ENCODE measurements at places on chromosomes 11 and 22. TPM values are rescaled to one million over a fixed set of nuclear protein-coding genes. Genes with fewer than 3 reads are reported as not detected.

RASL10A gene
- polyA plus RNA-seq = 2.8 TPM

EMID1 gene
- polyA plus RNA-seq = 0.19 TPM

SERHL2 gene
- polyA plus RNA-seq = 7.3 TPM

MRPL21 gene
- 23.8 TPM for polyA plus RNA-seq

PUS3 gene
- polyA plus RNA-seq = 2.7 TPM

GGT1 gene
- polyA plus RNA-seq = 22.1 TPM

CASP4 gene
- polyA plus RNA-seq = 117 TPM

ACCS gene
- polyA plus RNA-seq = 58.5 TPM

OR5A1 gene
- polyA plus RNA-seq = not detected

PHF21B gene
- polyA plus RNA-seq = not detected

TRIM6 gene
- not detected for polyA plus RNA-seq

CAVIN3 gene
- polyA plus RNA-seq = not detected

MYBPC3 gene
- polyA plus RNA-seq = 1.4 TPM

MUC6 gene
- not detected for polyA plus RNA-seq

OR51B2 gene
- polyA plus RNA-seq = not detected

FAM111A gene
- 57.0 TPM for polyA plus RNA-seq

LRRC56 gene
- polyA plus RNA-seq = 11.8 TPM

MGAT3 gene
- 2.1 TPM for polyA plus RNA-seq

TREH gene
- polyA plus RNA-seq = not detected

ST14 gene
- polyA plus RNA-seq = 36.2 TPM

CERK gene
- polyA plus RNA-seq = 23.2 TPM

SMIM35 gene
- polyA plus RNA-seq = 1.3 TPM

POLR2F gene
- polyA plus RNA-seq = 37.9 TPM

SFI1 gene
- 80.2 TPM for polyA plus RNA-seq

MED19 gene
- 10.1 TPM for polyA plus RNA-seq

DEPDC5 gene
- polyA plus RNA-seq = 35.5 TPM

RNF141 gene
- polyA plus RNA-seq = 27.0 TPM

ANKK1 gene
- polyA plus RNA-seq = 5.3 TPM

SHISA8 gene
- 22.4 TPM for polyA plus RNA-seq

FXYD6 gene
- not detected for polyA plus RNA-seq
